ENCODE measurements at places on chromosomes 2 and 18.

- DNase-seq = peak; percentile 74
Measured at GRCh38 chr2:25165992-25166875, 2.1 kb downstream of the POMC start.

DNA sequence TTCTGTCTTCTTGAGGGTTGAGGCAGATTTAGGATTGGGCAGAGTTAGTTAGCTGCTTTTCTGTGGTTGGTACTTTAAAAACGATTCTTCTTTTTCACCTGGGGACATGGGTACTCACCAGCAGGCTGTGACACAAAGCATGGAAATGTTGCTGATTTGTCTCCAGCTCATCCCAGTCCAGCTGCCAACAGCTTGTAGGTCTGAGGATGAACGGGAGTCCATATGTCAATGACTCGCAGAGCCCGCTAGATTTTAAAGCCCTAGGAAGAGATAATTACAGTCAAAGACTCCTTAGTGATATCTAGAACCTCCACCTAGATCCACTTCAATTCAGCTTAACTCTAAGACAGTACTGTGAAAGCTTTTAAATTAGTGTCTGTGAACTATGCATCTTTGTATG is 20.8 kb downstream of the DOK1 start:
- DNase-seq = no peak

- DNase-seq = no peak
Measured at GRCh38 chr18:36031903-36032302, 35.5 kb downstream of the RPRD1A start.

- no peak for DNase-seq
Measured at GRCh38 chr2:236161531-236161930, 6.7 kb downstream of the GBX2 start.

DNA sequence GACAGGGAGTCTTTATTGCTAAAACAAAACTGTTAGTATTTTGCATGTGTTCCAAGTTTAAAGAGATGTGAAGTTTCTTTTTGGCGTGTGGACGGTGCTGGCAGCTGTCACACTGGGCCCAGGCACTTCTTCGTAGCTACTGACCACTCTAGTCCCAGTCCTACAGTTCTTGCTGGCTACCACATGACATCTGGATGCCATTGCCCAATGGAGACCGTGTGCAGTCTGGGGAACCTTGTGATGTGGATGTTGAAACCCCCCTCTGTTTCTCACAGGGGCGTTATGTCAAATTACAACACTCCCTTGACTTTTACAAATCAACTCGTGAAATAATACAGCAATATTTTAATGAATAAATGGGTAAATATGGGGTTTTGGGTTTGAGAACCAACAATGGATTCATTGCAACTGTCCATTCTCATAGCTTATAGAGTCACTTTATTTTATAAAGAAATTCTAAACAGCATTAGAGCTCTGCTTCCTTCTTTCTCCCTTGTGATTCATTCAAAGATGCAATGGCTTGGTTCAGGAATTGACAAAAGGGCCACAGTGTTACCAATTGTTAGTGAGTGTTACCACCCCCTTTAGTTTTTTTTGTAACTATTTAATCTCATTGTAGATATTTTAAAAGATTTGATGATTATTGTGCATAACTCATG is 1.2 kb downstream of the GPD2 start:
- peak; percentile 92 for DNase-seq

DNA sequence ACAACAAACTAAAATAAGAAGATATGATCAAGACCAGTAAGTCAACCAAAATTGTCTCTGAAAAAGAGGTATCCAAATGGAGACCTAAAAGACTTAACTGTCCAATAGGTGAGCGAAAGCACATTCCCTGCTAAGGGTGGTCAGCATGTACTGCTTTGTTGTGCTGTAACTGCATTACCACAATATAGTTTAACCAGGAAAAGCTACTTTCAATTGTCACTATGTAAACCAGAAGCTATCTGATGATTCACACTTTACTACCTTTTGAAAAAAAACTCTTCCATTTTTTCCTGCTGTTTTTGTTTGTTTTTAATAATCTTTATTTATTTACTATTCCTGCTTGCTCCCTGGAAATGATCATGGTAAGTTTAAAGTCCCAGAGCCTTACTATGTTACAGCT is 36.1 kb downstream of the ASXL2 start:
- no peak for DNase-seq

- no peak for DNase-seq
Measured at GRCh38 chr2:104447831-104448434, 406.0 kb upstream of the POU3F3 start.

DNA sequence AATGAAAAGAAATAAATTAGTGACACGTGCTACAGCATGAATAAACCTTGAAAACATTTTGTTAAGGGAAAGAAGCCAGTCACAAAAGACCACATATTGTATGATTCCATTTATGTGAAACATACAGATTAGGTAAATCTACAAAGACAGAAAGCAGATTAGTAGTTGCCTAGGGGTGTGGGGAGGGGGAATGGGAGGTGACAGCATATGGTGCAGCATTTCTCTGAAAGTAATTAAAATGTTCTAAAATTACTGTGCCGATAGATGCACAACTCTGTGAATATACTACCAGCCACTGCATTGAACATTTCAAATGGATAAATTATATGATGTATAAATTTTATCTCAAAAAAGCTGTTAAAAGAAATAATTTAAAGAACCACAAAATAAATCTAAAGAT is 161.0 kb downstream of the TRIB2 start:
- DNase-seq = no peak
